Forelimb muscle (tissue), 1 donor: ENCODE measurements at places on chromosomes 5 and 9.
A peak's percentile ranks its signal among the peaks of the same experiment; 100 is the strongest.

DNA sequence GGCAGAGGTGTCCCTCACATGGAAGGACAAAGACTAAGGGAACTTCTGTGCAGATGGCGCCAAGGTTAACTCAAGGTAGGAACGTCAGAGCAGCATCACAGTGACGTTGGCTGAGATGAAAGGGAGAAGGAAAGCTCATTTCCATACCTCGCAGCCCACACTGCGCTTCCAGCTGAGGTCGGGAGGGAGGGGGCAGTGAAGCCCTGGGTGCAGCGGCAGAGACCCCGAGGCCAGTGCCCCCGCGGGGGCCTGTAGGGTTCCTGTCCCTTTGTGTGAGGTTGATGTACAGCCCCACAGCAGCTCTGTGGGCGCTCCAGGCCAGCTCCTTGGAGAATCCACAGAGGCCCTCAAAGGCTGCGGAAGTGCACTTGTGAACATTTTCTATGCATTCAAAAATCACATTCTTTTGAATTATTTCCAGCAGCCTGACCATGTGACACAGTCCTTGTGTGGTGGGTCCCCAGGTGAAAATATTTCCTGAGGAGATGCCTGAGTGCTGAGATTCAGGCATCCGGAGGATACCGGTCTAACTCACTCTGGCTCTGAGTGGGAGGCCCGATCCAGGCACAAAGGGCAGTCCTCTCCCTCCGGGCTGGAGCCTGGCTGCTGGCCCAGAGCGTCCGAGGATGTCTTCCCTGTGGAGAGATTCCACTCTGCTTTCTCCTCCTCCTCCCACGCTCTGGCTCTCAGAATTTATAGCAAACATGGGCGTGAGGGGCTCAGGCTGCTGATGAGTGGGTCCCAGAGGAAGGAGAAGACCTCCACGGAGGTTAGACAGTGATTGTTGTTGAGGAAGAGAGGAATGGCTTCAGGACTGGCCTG, 150.7 kb downstream of the ICE1 start:
- DNase-seq: peak; percentile 4

DNA sequence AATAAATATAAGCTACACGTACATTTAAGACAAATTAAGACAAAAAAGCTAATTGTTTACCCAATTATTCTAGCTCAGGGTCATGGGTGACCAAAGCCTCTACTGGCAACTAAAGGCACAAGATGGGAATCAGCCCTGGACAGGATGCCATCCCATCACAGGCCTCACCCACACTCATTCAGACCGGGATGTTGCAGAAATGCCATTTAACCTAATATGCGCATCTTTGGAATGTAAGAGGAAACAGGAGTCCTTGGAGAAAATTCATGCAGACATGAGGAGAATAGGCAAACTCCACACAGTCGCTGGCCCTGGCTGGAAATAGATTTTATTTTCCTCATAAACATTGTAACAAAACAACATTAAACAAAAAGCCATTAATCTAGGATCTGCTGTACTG, 2003.8 kb upstream of the CDH9 start:
- no peak for DNase-seq

DNA sequence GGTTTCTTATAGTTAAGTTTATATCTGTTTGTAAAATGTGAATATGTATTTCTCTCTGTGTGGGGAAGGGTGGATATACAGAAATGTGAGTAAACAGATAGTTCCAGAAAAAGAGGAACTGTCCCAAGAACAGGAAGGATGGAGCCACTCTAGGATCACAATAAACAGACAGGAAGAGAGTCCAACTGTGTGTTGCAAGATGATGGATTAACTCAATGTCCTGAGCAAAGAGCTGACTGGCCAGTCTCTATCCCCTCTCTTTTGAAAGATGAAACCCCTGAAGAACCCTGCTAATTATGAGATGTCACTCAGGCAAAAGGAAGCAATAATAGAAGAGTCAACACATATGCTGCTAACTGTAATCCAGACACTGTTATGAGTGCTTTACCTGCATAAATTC, 202.7 kb downstream of the SEMA6A start:
- DNase-seq: no peak

GRCh38 chr9:126084008-126084407, 242.6 kb upstream of the MVB12B start:
- DNase-seq: no peak

GRCh38 chr5:155309021-155309746, 295.6 kb downstream of the KIF4B start:
- no peak for DNase-seq

- no peak for DNase-seq
These were observed 214.8 kb downstream of the PAX5 start for GRCh38 chr9:36818965-36819870.
